Hypothalamus (tissue), 51 donors: ENCODE measurements at places on chromosomes 2 and 18.

DNA sequence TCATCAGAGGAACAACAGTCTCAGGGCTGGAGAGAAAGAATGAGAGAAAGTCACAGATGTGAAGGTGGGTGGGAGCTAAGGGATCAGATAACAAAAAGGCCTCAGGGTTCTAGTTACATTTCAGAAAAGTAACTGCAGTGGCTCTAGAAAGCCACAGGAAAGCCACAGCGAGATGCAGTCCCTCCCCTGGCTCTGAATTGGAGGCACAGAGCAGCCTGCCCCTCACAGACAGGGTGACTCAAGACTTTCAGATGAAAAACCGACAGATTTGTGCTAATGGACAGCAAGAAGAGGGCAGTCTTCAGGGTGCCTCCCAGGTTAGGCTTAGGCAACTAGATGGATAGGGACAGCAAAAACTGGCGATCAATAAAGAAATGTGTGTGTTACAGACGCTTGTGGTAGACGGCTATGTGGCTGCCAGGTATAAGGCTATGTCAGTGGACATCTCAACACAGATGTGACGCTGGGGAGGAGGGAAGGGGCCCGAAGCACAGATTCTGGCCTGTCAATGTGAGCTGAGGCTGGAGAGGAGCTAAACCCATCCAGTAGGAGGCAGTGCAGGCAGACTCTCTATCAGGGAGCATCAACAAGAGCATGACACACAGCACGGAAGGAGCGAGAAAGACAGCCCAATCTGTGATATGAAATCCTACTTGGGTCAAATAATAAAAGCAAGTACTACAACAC, 26.2 kb downstream of the UNC50 start:
- DNase-seq = no peak

GRCh38 chr2:240149943-240150784, 9.7 kb upstream of the OTOS start:
- no peak for DNase-seq

DNA sequence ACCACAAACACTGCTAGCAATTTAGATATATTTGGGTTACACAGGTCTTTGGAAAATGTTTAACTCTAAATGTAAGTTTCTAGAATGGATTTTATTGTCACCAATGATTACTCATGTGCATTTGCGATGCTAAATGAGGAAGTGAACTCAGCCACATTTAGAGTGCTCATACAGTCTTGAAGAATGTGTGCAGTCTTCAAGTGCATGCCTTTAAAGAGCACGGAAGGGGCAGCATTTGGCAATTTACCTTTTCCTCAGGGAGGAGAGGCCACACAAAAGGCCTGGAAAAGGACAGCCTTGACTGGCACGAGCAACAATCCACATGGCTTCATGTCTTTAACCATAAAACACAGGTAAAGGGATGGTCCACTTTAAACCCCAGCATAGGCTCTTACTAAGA, 78.5 kb upstream of the STK17B start:
- DNase-seq = no peak

DNA sequence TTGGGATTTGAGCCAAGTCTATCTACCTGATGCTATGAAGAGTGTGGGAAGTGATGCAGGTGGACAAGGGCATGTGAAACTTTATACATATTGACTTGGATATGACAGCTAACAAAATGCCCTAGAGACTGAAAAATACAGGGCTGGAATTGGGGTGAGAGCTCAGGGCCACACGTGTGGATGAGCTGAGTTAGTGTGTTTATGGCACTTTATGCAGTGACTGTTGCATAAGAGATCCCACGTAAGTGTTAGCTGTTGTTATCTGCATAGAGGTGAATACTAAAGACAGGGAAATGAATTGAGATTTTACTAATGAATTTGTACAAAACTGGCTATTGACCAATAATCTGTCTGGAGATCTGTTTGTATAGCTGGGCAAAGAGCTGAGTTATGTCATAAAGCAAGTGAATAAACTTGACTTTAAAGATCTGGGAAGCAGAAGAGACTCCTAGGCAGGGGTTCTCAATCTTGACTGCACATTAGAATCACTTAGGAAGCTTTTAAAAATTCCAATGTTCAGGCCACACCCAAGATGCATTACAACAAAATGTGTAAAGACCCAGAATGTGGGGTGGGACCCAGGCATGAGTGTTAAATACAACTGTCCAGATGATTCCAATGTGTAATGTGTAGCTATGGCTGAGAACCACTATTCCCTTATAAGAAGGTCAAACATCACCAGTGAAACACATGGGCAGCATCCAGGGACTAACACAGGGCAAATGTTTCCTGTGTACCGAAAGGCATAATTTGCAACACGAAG, 74.2 kb upstream of the STK17B start:
- DNase-seq = no peak

DNA sequence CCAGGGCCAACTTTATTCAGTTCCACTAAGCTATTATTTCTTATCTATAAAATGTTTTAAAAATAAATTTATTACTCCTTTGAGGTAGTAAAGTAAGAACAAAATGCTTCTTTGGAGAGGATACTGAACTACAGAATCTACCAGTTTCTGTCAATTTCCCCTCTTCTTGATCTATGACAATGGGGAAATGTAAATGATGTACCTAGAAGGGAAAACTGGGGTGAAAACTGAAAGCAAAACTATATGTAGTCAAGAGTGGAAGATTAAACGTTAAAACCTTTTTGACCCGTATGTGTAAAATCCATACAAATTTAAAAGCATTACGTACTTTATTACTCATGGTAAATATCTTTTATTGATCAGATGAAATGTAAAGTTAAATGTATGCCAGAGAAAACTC, 1287.8 kb upstream of the TMEFF2 start:
- no peak for DNase-seq

GRCh38 chr2:241003369-241003768, 5.0 kb downstream of the SNED1 start:
- DNase-seq = no peak

DNA sequence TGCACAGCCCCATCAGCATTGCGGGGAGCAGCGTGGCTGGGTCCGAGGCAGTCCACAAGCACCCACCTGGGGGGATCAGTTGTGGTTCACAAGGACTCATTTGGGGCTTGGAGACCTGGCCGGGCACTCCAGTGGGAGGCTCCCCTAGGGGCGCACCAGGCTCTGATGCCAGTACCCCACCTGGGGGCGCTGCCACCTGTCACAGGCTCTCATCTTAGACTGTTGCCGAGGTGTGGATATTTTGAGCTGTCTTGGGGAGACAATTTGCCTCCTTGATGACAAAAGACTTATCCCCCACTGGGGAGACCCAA, 3.0 kb downstream of the ADRA2B start:
- no peak for DNase-seq

- no peak for DNase-seq
Measured at GRCh38 chr2:222733846-222734702, 62.6 kb downstream of the MOGAT1 start.

GRCh38 chr2:8589721-8590120, 92.1 kb upstream of the ID2 start:
- DNase-seq = no peak
